GM20000 (cell line): ENCODE measurements at places on chromosomes 6 and 20.

DNA sequence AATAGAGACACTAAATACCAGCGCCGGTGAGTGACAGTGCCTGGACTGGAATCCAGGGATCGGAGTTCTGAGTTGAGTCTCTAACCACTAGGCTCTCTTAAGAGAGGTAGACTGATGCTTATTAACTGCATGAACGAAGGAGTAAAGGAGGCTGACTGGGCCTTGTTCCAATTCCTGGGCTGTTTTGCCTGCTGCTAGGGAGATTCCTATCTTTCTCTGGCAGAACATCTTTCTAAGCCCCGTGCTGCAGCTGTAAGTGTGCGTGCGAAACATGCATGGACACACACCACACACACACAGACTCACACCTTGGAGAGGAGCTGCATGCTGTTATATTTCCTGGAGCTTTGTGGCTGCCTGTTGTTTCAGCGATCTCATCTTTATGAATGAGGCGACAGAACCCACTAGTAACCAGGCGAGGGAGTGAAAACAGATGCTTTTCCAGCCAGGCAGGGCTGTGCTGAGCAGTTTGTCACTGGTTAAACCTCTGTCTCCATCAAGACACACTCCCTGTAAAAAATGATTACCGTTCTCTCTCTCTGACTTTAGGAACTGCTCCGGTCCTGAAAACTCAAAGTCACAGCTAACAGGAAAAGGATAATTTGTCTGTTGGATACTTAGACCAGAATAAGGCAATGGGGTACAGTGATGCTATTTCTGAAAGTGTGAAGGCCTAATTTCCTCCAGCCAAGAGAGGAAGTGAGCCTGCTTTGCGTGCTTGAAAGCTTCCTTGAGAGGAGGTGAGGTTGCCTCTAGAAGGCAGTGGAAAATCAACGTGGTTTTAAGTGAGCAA, 157.4 kb upstream of the ZNF217 start:
- DNase-seq: no peak

DNA sequence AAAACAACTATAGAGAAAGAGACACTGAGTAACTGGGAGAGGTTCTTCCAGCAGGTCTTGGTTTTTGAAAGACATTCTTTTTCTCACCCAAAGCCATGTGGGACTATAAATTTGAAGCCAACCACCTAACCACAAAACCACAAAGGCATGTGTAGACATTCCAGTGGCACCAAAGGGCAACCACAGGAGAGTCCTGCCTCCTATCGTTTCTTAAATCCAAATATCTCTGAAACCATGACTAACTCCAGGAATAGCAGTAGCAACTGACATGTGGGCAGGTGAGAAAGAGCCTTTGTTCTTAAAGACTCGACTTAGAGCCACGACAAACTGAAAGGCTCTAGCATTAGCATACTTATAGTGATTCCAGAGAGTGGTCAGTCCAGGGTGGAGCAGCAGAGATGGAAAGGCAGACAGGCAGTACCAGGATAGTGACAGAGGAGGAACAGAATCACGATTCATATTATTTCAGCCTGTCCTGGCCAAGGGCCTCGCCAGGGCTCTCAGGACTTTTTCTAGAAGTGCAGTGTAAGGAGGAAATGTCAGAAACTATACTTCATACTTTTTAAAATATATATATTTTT, 9.4 kb upstream of the COL9A1 start:
- no peak for DNase-seq

DNA sequence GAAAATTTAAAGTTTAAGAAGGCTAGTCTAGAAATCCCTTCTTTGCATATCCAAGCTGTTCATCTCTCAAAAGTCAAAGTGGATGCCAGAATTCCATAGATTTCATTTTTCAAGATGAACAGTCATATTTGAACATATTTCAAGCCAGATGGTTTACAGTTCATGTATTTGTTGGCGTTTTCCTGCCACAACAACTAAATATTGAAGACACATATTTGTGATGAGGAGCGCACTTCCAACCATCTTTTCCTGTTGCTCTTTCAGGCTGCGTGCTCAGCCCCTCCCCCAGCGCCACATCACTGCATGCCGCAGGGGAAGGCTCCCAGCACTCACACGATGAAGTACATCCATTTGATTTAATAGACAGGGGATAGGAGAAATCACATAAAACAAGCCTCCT, 5.9 kb upstream of the NOX3 start:
- DNase-seq: no peak

DNA sequence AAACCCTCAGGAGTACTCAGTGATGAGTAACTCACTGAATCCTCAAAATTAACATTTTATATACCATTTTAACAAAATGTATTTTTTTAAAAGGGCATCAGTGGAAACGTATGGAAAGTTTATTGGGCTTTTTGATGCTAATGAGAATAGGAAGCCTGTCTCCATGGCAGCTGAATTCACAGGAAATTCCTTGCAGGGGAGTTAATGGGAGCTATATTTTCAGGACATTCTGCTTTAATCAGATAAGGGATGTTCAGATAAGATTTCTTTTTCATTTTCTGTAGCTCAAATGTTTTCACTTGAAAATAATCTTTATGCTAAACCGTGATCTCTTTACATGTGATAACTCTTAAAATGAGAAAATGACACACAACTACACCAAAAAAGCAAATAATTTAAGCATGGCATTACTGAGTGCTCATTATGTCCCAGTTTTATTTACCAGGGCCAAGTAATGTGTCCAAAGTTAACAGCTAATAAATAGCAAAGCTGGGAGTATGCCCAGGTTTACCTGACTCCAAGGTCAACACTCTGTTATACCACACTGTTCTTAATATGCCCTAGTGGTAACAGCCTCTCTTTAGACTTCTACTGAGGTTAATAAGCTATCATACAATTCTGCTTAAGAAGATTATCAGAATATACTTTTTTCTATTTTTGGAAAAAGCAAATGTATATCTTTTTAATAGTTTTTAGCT, 348.1 kb downstream of the GRIK2 start:
- DNase-seq: no peak

GRCh38 chr20:58571356-58571692, 56.1 kb upstream of the APCDD1L start:
- no peak for DNase-seq

DNA sequence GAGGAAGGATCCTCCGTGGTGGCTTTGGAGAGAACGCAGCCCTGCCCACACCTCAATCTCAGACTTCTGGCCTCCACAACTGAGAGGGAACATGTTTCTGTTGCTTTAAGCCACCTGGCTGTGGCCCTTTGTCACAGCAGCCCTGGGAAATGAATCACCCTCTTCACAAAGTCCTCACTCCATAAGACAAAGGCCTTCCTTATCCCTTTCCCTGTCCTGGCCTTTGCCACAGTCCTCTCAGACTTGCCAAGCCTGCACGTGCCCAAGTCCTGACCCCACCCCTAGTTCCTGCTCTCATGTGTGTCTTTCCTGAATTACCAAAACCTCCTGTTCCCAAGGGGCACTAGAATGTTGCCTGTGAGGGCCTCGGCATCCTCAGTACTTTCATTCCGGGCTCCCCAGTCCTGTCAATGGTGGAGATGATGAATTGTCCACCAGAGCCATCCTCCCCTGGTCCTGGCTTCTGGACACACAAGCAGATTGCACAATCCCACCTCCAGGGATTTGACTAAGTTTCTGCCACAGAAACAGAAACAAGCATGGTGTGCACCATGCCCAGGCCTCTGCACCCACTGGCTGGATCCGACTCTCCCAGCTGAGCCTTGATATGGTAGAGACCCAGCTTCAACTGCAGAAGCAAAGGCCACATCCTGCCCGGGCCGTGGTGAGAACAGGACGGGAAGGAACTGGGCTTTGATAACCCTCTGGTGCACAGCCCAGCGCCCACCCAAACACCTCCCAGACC, 232.6 kb upstream of the PDE10A start:
- no peak for DNase-seq

- no peak for DNase-seq
Observed at GRCh38 chr6:14619419-14619781, 501.8 kb downstream of the CD83 start.

GRCh38 chr6:10338151-10338550, 76.7 kb downstream of the TFAP2A start:
- no peak for DNase-seq

DNA sequence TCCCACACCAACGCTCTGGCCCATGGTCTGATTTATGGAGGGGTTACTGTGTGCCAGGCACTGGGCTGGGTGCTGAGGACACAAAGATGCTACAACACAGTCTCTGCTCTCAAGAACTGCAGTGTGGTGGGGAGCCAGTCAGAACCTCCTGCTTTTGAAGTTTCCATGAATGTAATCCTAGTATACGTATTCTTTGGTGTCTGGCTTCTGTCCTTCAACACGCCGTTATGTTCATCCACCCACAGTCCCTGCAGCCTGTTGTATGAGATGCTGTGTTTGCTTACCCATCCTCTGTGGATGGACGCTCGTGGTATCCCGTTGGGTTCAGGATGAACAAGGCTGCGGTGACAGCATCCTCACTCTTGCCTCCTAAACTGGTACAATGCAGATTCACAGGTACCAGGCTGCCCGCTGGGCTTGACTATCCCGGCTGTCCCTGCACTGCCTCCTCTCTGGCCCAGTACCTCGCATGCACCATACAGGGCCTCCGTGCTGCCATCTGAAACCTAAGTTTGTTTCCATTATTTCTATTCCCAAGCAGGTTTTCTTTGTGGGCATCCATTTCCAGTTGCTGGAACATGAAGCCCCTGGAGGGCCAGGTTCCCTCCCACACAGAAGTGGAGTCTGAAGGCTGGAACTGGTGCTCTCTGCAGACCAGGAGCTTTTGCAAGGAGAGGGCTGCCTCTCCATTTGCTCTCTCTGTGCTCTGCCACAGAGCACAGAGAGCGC, 364.5 kb downstream of the ZFAND3 start:
- DNase-seq: no peak

GRCh38 chr6:155024391-155025027, 29.4 kb downstream of the TIAM2 start:
- no peak for DNase-seq

- DNase-seq: peak; percentile 10
Observed at GRCh38 chr20:30168025-30168799, 1089.3 kb upstream of the DEFB115 start.

DNA sequence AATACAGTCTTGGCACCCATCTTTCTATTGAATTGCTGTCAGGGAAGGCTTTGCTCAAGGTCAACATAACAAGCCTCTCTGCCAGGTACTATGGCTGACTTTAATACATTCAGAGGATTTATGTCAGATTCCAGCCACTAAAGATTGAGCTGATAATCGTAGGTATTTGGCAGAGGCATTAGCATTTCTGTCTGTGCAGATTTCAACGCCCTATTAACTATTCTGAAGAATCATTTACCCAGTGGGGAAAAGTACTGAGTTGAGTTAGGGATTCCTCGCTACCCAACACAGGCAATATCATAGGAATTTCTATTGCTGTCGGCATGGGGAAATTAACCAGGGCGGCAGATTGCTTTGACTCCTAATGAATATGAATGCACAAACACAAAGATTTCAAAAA, 233.7 kb upstream of the SPTLC3 start:
- DNase-seq: no peak

GRCh38 chr6:119347466-119348095, 2.0 kb downstream of the MAN1A1 start:
- DNase-seq: peak; percentile 57

DNA sequence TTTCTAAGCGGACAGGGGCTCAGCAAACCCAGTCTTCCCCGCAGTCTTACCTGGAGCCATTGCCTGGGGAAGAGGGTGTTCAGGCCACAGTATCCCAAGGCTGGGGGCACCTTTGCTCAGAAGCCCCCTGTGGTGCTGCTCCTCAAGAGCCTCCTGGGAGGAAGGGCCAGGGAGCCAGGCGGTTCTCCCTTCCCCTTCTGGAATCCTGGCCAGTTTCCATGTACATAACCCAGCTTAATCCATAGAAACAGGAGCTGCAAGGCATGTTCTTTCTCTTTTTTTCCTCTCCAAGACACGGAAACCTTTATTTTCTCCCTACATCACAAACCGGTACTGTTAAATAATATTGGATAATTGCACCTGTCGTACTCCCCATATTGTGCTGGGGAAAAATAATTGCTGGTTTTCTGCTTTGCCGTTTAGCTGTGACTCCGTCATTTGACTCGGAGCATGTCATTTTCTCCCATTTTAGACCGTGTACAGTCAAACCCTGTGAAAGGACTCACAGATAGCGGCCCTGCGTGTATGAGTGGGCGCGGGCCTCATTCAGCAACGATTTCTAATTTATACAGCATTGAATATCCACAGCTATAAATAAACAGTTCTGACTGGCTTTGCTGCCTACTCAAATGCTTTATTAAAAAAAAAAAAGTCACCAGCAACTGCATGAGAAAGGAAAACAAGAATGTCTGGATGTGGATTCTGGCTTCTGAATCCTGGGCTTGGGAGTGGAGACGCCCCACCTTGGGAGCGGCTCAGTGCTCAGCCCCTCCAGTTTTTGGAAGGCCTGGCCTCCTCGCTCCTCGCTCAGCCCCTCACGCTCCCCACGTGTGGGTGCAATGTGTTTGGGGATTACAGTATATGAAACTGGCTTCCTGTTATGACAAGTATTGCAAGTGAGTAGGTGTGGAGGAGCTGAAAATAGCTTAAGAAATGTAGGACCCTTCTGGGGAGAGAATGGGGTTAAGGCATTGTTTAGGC, 67.3 kb downstream of the ADTRP start:
- peak; percentile 57 for DNase-seq

DNA sequence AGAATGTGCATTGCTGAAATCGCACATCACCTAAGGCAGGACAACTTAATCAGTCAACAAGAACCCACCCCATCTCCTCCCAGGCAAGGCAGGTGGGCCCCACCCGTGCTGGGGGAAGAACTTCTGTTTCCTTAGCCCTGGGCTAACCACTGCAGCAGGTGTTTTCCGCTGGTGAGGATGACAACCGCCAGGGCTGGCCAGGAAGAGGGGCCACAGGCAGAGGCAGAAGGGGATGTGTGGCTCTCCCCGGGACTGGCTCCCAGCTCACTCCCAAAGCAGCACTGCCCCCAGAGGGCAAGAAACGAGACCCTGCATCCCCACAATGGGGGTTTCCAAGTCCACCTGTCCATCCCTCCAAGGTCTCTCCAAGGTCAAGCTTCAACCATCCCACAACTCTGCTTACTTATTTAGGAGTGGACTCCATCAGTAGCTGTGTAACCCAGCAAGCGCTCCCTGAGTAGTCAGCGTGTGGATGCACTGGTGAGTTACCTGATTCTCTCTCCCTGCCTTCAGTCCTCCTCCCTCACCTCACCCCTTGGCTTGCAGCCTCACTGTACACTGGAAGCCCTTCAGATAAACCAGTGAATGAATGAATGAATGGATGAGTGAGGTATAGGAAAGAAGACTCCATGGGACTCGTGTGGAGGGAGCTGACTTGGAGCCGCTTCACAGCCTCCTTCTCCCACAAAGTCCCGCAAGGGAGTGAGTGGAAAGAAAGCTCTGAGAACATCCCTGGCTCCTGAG, 168.2 kb upstream of the CST7 start:
- no peak for DNase-seq

DNA sequence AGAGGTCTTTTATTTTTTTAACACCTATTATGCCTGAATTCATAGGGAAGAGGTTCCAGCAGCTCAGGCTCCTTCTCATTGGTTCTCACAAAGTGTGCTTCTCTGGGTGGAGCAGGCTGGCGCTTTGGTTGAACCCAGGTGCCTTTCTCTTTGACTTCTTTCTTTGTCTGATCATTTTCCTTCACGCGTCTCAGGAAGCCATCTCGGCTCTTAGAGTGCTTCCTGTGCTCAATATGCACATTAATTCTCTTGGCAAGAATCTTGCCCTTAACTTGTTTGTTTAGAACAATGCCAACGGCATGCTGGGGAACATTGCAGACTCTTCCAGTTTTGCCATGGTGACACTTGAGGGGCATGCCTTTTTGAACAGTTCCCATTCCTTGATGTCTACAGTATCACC, 44.2 kb upstream of the RNF24 start:
- DNase-seq: no peak

GRCh38 chr6:165543781-165544180, 119.3 kb downstream of the PDE10A start:
- DNase-seq: no peak

GRCh38 chr6:25172819-25173218, 106.4 kb upstream of the CARMIL1 start:
- DNase-seq: no peak
